ENCODE measurements at places on chromosomes 11 and 22.
A peak's percentile ranks its signal among the peaks of the same experiment; 100 is the strongest.

GRCh38 chr11:45794169-45794568 lies 10.8 kb upstream of the SLC35C1 start:
- DNase-seq = no peak

GRCh38 chr11:47711225-47711624 lies 3.9 kb downstream of the AGBL2 start:
- DNase-seq = no peak

GRCh38 chr11:34181251-34181650 lies 75.8 kb downstream of the NAT10 start:
- no peak for DNase-seq

DNA sequence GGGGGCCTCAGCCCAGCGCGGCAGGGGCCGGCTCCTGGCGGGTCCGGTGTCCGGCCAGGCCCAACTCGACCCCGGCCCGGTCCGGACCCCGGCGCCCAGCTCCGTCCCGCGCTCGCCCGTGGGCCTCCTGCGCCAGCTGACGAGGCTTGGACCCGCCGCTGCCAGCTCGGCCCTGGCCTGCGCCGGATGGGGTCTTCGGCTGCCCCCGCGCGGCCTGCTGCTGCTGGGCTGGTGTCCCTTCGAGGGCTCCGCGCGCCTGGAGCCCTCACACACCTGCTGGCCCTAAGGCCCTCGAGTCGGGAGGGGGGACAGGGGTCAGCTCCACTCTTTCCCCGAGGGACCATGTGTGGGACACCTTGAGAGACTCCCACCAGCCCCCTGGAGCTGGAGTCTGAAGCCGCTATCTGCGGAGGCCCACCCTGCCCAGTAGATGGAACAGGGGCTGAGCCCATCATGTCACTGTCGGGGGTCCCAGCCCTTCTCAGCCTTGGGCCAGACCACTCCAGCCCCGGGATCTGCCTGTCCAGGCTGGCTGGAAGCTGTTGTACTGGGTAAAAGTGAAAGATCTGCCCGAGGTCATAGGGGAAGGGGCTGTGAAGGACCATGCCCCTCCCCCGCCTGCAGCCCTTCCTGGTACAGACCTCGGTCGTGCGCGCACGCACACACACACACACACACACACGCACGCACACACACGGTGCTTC lies 768 bp upstream of the CDKN1C start:
- peak; percentile 13 for DNase-seq

DNA sequence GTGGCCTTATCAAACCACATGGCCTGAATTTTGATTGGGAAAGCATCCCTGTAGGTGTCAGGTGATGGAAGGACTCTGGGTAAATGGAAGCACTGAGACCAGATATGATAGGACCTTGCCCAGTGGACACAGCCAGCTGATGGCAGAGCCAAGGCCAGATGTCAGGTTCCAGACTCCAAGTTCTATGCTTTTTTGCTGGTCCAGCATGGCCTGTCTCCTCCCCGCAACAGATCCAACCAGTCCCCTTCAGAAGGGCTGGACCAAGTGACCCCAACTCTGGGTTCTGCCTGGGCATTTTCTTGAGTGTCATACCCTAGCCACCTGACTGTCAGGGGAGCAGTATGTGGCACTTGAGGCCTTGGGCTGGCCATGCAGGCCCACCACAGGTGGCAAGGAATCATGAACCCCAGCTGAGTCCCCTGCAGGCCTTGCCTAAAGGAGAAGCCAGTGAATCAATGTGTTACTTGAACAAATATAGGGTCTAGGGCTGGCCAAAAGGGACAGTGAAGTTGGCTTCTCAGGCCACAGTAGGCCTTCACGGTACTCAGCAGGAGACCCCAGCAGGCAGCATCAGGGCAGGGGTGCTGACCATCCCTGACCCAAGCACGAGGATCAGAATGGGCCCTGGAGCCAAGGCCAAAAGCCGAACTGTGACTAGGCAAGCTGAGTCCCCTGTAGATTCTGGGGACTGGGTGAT lies 27.1 kb downstream of the KCNQ1OT1 start:
- DNase-seq = no peak

- DNase-seq = peak; percentile 7
Observed at GRCh38 chr22:21698430-21699329, 32.9 kb downstream of the PPIL2 start.

GRCh38 chr11:97157221-97157740 lies 767.5 kb downstream of the JRKL start:
- DNase-seq = no peak

DNA sequence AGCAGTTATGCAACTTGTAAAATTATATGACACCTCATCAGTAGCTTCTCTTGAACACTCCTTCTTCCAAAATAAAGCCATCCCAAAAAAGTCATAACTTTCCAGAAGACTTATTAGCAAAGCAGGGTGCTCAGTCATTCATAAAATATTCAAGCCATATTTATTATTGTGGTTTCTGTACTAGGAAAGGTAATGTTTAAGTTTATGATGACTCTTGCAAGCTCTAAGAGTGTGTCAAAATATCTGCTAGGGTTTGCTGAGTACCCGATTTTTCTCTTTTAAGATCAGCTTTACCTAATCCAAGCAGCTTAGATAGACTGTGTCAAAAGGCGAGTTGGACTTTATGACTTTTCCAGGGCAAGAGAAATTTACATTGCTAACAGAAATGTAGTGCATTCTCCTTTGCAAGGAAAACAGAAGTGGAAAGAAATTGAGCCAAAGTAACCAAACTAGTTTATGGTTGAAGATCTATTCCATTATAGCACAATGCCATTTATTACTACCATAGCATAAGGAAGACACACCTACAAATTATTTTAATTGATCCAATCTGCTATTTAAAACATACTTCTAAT lies 98.0 kb upstream of the SOX6 start:
- DNase-seq = no peak

GRCh38 chr11:91296629-91297028 lies 928.0 kb upstream of the FAT3 start:
- no peak for DNase-seq

- no peak for DNase-seq
Observed at GRCh38 chr11:46655631-46656030, 38.3 kb downstream of the ATG13 start.

GRCh38 chr11:91066456-91067047 lies 843.7 kb upstream of the CHORDC1 start:
- DNase-seq = no peak

GRCh38 chr11:35337914-35338305 lies 81.4 kb downstream of the SLC1A2 start:
- DNase-seq = no peak

GRCh38 chr11:64156235-64157011 lies 9.5 kb downstream of the MACROD1 start:
- DNase-seq = no peak

DNA sequence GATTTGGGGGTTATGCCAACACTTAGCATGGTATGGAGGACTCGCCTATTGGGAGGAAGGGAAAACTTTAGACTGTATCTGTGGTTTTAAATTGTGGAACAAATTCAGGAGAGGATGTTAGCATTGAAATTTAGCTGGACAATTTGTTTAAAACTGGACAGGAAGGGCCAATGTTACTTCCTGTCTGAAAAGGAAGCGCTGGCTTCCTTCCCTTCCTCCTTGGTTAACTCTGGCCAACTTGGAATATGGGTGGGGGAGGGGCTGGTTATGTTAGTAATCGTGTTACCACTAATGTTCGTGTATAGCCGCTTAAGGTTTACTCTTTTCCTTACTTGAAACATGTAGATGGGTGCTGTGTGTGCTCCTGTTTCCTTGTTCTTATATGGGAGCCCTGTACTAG lies 13.9 kb downstream of the CTNND1 start:
- peak; percentile 58 for DNase-seq
